Pancreas (tissue), 10 donors: ENCODE measurements at places on chromosomes 6 and 20. TPM values are rescaled to one million over a fixed set of nuclear protein-coding genes. Genes with fewer than 3 reads are reported as not detected.

DNA sequence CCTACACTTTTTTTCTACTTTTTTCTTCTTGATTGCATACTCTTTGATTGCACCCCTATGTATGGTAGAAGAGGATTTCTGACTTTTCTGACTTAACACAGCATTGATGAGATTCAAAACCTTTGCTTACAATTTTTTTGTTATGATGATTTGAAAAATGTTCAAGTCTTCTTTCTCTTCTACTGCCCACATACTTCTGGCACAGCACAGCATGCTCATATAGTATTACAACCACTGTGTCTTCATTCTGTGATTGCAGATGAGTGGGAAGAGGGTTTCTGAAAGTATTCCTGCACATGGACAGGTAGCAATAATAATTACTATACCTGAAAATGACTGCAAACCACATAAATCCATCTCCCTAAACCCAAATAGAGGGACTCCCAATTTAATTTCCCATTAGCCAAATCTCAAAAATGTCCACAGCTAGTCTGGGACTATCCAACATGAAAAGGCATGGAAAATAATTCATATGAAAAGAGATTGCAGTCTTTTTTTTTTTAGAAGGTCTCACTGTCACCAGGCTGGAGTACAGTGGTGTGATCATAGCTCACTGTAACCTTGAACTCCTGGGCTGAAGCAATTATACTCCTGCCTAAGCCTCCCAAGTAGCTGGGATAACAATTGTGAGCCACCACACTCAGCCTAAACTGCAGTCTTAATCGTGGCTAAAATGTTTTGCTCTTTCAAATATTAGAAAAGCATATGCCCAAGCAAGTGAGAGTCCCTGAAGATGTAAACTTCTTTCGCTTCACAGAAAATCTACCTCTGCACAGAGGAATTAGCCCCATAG, 15.9 kb upstream of the TENT5A start:
- DNase-seq: no peak

GRCh38 chr6:27825025-27825793, 87.0 kb downstream of the OR2B2 start:
- no peak for DNase-seq

DNA sequence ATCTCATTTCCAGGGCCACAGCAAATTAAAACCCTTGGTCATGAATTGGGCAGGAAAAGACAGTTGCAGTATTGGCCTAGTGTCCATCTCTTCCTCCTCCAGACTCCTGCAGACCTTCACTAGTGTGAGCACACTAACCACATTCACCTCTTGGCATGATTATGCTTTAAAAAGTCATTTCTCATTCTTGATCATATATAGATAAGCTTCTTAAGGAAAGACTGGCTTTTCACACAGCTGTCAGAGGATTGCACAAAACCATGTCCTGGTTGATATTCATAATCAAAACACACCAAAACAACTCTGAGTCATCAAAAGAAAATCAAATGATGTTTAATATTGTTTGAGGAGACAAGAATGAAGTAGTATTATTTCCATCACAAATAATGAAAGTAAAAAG, 52.1 kb downstream of the TMEM200A start:
- DNase-seq: no peak

DNA sequence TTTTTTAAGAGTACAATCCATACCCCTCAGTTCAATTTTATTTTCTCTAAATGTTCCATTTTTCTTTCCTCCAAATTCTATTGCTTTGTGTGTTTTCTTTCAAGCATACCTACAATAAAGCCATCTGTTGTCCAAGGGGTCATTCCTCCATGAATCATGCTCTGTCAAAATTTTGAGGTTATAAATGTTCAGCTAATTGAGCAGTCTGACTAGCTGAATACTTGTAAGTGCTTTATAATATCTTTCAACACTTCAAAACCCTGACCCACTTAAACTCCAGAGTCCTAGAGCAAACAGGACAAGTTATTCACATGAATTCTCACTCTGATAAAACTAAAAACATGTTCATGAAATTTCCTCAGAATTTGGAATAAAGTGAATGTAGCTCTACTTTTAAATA, 33.4 kb upstream of the EYA4 start:
- no peak for DNase-seq

DNA sequence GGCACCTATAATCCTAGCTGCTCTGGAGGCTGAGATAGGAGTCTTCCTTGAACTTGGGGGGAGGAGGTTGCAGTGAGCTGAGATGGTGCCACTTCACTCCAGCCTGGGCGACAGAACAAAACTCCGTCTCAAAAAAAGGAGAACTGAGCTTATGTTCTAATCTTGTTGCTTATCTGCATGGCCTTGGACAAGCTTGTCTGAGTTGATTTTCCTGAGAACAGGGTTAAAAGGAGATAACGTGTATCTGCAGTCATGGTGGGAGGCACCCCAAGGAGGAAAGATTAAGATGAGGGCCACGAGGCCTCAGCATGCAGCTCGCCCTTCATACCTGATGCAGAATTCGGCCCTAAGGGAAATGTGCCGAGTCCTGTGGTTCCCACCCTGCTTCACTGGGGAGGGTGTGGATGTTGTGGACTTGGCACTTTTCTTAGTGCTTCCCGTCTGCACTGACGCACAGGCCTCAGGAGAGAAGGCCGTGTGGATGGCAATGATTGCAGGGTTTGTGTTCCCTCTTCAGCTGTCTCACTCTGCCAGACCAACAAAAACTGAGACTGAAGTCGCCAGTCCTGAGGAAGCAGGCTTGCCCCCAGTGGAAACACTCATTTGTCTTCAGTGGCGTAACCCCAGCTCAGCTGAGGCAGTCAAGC, 56.3 kb downstream of the EZR start:
- no peak for DNase-seq

DNA sequence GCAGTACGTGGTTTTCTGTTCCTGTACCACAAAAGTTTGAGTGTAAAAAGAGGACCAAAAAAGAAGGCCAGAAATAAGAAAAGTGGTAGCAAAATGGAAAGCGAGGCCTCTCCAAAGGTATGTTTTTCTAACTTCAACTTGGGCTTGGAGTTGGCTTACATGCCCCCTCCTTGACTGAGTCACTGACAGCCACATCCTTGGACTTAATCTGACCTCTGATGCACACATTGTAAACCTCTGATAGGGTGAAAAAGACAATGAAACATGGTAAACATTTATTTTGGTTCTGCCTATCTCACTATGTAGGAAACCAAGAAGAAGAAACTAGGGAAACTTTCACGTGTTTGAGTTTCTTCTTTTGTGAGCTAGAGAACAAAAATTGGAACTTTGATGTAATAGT, 503.2 kb upstream of the ID4 start:
- no peak for DNase-seq

DNA sequence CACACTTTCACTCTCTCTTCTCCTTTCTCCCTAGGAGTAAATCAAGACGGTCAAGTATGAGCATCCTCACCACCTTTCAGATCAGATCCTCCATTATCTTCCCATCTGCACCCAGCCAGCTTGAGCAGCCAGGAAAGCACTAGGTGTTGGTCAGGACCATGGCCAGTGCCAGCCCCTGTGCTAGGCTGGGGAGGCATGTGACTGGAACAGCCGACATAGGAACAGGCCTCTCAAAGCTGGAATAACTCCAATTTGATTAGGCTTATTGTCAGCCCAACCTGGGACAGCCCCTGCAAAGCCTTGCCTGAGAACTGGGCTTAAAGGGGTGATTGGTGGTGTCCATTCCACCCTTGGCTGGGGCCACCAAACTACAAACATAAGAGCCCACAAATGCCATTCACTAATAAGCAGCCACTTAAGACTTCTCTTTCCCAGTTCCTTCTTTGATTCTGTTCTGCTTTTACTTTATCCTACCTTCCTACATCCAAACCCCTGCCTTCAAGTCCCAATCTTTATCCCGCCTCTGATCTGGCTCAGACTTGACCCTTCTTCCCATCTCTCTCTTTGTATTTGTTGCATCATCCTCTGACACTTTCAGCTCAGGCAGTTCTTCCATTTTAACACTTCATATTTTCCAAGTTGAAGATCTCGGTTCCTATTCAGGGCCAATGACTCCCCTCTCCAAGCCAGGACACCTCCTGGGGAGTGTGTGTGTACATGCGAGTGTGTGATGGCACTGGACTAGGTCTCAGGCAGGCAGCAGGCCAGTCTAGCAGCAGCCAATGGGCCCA, 4.5 kb upstream of the TREM2 start:
- DNase-seq: no peak

DNA sequence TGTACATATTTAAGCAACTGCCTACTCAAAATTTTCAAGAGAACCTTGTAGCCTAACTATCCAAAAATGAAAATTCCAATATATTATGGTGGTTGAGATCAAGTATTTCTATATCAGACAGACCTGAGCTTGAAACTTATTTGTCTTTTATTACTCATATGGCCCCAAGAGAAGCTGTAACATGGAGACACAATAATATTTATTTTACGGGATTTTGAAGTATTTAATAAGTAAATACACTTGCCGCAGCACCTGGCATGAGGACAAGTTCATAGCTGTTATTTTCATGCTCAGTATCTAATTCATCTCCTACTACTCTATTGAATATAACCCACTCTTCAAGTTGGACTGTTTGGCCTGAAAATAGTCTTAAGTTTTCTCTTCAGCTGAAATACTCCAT, 28.0 kb downstream of the PTPRK start:
- peak; percentile 47 for DNase-seq

DNA sequence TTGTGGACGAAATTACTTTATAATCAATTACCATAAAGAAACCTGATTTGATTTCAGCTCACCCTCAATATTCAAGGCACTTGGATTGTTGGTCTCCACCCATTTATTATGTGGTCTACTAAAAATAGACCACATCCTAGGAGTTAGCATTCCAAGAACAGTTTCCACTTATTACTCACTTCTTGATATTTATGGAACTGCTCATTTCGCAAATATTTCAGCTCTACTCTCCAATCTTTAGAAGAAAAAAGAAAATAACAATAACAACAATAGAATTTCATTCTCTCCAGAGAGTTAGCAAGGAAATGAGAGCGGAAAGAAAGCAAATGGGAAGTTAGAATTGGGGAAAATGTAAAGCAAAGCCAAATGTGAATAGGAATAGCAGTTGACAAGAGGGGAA, 26.2 kb upstream of the HDAC2 start:
- DNase-seq: no peak

DNA sequence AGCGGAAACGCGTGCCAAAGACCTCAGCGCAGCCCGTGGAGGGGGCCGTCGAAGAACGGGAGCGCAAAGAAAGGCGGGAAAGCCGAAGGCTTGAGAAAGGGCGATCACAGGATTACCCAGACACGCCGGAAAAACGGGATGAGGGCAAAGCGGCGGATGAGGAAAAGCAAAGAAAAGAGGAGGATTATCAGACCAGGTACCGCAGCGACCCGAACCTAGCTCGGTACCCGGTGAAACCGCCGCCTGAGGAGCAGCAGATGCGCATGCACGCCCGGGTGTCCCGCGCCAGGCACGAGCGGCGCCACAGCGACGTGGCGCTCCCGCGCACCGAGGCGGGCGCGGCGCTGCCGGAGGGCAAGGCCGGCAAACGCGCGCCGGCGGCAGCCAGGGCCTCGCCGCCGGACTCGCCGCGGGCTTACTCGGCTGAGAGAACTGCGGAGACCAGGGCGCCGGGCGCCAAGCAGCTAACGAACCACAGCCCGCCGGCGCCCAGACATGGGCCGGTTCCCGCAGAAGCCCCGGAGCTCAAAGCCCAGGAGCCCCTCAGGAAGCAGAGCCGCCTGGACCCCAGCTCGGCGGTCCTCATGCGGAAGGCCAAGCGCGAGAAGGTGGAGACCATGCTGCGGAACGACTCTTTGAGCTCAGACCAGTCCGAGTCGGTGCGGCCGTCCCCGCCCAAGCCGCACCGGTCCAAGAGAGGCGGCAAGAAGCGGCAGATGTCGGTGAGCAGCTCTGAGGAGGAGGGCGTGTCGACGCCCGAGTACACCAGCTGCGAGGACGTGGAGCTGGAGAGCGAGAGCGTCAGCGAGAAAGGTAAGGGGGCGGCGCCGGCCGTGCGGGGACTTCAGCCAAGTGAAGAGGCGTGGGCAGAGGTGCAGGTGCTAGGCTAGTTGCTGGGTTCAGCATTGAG, 296.2 kb downstream of the RIMS1 start:
- DNase-seq: peak; percentile 90

SLC22A16 gene
- total RNA-seq: not detected

DNA sequence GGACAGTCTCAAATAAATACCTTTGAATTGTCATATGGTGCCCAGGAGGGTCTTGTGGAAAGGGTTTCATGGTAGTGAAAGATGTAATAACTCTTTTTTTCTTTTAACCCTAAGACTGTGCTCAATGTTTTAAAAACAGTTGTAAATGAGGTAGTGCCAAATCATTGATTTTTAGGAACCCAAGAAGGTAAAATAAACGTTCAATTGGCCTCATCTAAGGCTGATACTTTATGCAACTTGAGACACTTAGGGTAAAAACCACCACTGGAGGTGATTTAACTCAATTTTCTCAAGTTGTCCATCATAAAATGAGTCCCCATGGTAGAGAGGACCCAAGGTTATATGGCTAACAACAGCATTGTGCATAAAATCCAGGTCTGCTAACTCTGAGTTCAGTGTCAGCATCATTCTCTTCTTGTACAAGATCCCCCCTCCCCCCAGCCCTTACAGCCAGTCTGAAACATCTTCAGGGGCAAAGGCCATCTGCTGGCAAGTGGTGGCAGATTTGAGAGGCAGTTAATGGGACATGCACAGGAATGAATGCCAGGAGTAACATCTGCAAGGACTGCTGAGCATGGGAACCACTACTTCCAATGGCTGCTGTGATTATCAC, 244.4 kb downstream of the GMPR start:
- DNase-seq: no peak

DNA sequence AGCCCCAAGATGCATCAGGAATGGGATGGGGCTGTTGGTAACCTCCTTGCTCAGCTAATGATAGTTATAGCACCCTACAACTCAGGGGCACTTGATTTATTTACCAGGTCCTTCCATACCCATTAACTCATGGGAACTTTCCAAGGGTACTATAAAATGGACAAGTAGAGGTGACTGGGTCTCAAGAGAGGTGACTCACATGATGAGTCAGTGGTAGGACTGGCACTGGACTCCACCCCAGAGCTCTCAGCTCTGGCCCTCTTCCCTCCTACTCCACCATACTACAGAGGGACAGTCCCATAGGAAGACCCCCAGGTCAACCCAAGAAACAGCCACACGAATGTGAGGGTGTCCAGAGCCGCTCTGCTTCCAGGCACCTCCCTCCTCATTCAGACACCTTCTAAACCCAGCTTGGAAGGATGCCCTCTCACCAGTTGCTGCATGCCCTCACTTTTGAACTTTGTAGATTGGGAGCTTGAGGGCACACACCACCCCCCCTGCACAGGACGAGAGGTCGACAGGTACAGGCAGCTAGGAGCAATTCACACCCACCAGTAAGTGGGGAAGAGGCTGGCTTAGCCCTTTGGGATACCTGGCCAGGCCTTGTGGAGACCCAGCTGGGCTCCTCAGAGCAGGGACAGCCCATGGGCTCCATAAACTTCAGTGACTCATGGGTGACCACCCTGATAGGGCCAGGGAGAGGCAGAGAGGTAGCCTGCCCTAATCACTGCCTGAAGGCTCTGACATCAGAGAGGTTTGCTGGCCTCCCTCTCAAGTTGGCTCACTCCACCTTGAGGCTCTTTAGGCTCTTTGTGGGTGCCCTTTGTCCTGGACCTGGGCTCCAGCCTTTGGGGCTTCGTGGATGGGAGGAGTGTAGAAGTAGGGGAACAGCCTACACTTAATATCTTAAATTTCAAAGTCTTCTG, 81.6 kb upstream of the MLN start:
- DNase-seq: no peak
